Lung microvascular endothelial cell (primary cell): ENCODE measurements at places on chromosomes 3 and 15. TPM values are rescaled to one million over a fixed set of nuclear protein-coding genes. Genes with fewer than 3 reads are reported as not detected.

BDH1 gene
- 1.6 and 1.7 TPM in 2 replicates for total RNA-seq

MYRIP gene
- 4.8 and 5.7 TPM in 2 replicates for total RNA-seq

PPM1L gene
- total RNA-seq: 0.44 and 0.99 TPM in 2 replicates

ZNF80 gene
- total RNA-seq: not detected in 2 replicates

PCOLCE2 gene
- not detected in 2 replicates for total RNA-seq

SNURF gene
- 27.5 and 42.7 TPM in 2 replicates for total RNA-seq

GRCh38 chr3:139134678-139135372 lies 90.1 kb upstream of the PRR23C start:
- no peak for DNase-seq

GRCh38 chr3:187648177-187648576 lies 22.0 kb downstream of the SST start:
- no peak for DNase-seq

DNA sequence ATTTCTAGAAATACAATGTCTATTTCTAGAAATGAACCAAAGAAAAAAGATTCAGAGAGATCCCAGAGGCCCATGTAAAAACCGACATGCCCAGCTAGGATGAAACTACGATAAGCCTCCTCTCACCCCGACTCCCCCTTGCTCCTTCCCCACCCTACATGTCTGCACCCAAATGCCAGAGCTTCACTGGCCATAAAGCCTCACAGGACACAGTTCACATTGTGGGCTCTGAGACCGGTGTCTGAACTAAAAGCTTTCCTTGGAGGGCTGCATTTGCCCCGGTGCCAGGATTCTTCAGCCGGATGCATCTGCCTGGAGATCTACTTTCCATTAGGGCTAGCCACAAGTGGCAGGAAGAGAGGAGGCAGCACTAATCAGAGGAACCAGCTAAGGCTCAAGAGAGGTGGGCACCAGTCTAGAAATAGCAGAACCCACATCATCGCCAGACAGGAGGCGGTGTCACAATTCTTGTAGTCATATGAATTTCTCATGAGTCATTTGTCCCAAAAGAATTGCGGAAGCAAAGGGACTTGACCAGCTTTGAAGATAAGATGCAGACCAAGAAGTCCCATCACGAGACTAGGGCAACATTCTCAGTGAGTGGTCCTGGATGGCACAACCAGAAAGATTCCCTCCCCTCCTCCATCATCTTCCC lies 353.6 kb downstream of the NTRK3 start:
- DNase-seq: no peak

DNA sequence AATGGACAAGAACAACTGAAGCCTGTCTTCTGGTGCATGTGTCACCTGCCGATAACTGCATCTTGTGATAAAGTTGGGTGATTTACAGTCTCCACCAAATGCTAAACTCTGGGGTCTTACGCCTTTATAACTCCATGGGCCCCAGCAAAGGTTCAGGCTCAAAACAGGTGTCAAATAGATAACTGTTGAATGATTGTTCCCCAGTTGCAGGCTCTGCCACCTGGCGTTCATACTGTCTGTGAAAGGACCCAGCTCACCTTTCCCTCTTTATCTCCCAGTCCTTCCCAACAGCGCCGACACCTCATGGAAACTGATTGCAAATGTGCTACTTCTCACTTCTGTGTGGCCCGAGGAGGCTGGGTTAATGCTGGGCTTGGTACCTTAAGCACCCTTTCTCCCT lies 8.3 kb upstream of the SNX22 start:
- no peak for DNase-seq

GRCh38 chr3:127177226-127177625 lies 15.7 kb upstream of the PRR23E start:
- no peak for DNase-seq

DNA sequence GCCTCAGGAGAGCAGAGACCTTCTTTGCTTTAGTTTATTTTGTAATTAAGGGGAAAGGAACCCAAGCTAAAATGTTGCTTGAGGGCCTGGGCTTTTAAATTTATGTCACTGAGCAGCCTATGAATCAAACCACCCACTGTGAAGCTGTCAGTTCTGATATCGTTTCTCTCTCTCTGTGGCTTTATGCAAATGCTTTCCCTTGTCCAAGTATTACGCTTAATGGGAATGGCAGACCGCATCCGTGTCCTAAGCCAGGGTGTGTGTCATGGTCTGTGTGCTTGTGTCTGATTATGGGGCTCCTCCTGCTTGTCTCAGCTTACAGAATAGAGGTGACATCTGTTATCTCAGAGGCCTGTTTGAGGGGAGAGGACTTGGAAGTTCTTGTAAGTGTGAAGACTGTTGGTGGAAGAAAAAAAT lies 82.4 kb downstream of the EBLN2 start:
- DNase-seq: no peak

DNA sequence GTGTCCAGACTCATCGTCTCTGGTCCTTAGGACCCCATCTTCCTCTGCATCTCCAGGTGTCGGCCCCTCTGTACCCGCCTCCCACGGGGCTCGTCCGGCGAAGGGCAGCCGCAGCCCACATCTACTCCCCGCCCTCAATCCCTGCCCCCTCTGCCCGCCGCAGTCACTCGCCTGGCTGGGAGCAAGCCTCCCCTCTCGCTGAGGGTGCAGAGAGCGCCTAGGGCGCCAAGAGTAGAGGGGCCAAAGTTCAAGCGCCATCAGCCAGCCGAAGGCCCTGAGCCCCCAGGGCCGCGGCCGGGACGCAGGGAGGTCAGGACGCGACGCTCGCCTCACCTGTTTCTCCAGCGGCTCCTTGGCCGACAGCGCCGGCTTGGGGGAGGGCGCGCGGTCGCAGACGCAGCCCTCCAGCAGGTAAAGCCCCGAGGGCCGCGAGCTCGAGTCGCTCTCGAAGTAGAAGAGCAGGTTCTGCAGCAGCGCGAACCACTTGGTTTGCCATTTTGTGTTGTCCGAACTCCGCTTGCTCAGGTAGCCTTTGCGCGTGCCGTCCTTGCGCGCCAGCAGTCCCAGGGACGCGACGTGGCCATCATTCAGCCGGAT lies 592 bp downstream of the RASGRF1 start:
- no peak for DNase-seq

DNA sequence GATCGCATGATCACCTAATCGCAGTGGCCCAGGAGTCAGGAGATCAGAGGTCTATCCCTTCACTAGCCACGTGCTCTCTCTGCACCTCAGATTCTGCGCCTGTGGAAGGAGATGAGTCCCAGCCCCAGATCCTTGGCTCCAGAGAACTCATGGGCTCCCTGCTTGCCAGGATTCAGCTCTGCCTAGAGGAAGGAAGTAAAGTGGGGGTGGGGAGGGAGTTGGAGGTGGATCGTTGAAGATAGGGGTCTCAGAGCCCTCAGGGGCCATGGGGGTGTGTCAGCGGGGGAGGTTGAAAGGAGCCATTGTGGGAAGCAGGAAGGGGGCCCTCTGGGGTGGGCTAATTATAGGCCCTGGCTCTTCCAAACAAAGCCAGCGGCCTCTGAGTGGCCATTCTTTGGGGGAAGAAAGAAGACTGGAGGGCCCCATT lies 11.3 kb upstream of the STRA6 start:
- DNase-seq: no peak

DNA sequence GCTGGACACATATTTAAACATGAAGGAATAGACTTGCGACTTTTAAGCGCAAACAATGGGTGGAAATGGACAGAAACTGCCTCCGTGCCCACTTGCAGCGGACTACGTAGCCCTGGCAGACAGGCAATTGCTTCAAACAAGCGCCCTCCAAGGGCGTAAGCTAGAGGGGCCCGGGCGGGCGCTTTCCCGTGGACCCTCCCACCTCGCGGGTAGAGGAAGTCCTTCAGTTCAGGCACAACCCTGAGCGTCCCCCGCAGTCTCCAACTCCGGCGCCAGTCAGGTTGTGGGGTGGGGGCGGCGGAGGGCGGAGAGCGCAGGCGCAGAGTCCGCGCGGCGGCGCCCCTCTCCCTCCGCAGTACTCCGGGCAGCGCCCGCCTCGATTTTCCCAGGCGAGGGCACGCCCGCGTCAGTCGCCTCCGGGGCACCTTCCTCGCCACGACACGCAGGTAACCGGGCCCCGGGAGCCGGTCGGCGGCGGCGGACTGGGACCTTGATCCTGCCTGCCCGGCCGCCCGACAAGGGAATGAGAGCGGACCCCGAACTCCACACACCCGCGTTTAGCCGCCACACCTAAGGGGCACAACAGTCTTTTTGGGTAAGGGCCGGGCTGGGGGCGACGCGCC lies at the start of gene SLC35G2:
TSS of gene SLC35G2 (plus strand) at position 358 of the 623 bp plus-strand sequence. CDS start 35,335 bp downstream, outside the sequence.
- peak; percentile 85 for DNase-seq

DNA sequence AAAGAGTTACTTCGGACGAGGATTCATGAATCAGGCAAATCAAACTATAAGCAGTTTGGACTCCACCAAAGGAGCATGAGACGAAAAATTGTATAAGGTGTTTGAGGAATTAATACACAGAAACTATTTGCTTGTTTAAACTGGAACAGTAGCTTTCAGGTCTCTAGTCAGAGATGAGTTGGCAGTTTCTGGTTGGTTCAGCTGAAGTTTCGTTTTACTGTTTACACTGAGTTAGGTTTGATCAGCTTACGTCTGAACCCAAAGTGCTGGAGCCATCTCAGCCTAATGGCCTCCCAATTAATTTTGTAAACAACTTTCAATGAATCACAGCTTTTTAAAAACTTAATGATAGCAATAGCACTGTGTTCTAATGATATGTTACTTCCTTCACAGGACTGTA lies 703.7 kb downstream of the NLGN1 start:
- DNase-seq: peak; percentile 1

DNA sequence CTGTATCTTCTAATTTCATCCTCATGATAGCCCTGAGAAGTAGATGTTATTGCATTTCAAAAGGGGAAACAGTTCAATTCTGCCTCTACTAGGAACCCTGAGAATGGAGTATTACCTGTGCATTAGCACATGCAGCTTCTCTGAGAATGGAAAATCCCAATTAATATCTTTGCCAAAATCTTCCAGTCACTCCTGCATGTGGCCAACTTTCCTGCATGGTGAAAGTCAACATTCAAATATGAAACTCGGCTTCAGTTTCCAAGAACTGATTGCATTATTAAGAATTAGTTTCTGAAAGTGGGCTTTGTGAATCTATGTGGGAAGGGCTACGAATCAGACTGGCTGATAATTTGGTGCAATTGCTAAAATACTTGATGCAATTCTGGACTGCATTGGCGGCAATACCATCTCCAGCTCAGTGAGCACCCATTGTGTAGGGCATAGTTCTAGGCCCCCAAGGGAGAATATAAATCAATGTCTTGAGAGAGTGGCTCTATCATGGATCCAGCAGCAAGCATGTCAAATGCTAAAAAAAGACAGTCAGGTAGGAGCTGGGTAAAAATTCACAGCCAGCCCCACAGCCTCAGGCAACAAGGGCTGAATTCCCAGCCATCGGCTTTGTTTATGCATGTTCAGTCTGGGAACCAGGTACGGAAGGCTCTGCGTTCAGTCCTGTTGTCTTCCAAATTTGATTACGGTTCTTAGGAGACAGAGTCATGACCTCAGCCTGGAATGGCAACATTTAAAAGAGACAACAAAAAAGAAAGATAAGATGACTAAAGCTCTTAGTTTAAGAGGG lies 18.8 kb upstream of the BCL6 start:
- DNase-seq: no peak

GRCh38 chr3:5271372-5271683 lies 83.8 kb downstream of the EDEM1 start:
- no peak for DNase-seq

DNA sequence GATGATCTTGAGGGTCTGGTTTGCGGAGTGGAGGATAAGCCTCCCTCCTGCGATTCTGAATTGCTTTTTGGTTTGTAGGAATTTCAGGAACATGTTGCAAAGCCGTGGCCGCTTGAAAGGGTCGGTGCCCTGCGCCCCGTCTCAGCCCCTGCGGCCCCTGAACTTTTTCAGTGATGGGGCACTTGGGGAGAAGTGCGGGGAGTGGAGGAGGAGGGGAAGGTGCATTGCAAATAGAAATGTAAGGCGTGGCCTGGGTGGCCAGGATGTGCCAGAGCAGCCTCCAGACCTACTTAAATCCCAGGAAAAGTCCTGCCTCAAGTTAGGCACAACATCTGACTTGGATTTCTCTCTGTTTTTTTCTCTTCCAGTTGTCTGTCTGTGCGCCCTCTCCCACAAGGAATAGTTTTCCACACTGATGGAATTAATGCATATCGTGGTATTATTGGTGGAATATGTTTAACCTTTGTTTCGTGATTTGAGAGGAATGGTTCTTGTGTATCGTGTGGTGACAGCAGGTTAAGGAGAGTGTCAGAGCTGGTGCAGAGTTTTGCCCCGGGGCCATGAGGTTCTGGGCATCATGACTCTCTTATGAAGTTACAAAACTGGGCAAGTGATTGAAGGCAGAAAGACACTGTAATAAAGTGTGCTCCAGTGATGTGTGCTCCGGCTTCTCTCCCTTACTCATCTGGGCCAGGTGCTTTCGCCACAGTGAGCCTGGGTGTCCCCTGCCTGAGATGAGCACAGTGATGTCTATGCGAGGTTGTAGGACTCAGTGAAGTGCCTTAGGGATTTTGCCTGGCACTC lies 153.8 kb downstream of the PGPEP1L start:
- no peak for DNase-seq

DNA sequence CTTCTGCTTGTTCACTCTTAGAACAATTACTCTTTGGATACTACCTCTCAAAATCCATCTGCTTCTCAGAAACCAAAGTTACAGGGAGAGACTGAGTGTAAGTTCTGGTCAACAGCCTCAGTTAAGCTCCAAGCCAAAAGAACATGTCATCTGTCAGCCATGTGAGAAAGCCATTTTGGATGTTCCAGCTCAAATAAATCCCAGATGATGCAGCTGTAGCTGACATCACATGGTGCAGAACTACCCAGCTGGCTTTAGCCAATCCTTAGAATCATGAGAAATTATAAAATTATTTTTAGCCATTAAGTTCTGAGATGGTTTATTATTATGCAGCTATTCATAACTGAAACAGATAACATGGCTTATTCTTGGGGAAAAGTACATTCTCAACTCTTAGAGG lies 696.0 kb downstream of the ZNF385D start:
- no peak for DNase-seq

DNA sequence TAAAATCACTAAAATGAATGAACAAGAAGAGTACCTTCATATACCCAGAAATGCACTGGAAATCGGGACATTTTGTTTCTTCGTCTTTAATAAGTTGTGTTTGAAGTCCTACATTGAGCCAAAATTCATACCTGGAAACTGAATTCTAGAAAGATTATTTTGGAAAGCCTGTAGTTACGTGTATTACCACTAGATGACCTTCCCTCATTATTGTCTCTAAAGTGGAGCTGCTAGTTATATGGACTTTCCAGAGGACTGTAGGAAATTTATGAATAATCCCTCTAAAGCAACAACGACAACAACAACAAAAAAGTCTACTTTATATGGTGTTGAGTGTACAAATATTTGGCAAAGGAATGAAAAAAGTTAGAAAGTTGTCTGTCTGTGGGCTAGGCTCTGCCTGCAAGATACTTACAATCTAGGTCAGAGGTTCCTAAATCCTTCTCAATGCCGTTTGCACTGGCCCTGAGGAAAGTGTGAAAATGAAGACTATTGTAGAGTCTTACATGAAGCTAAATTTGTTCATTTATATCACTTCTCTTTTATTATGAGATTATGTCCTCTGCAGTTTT lies 234.8 kb upstream of the NR2E3 start:
- DNase-seq: peak; percentile 25

DNA sequence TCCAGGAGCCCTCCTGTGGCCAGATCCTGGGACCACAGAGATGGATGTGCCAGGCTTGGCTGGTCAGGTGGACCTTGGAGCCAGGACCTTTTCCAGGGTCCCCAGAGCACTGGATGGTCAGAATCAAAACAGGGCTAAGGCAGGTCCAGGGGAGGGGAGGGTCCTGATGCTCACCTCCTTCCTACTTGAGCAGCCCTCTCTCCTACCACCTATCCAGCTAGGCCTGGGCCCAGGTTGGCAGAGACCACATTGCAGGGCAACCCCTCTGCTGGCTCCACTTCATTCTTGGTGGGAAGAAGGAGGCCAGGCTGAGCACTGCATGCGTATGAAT lies 28.5 kb upstream of the SFMBT1 start:
- no peak for DNase-seq
